ENCODE measurements at places on chromosomes 12 and 14.

DNA sequence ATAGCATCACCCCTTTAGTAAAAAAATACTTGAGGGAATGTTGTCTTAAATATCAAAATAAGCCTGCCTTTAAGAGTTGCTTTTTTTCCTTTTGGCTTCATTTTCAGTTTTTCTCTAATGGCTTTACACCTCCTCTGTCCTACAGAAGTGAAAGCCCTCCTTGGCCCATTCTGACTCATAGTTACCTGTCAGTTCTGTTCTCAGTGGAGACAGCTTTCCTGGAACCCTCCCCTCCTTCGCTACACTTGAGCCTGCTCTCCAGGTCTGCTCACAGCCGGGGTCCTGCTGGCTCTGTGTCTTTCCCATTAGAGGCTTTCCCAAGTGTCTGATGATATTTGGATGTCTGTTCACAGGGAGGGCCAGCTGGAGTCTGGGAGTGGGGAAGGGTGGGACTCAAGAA is 84.0 kb downstream of the PELI2 start:
- no peak for DNase-seq

DNA sequence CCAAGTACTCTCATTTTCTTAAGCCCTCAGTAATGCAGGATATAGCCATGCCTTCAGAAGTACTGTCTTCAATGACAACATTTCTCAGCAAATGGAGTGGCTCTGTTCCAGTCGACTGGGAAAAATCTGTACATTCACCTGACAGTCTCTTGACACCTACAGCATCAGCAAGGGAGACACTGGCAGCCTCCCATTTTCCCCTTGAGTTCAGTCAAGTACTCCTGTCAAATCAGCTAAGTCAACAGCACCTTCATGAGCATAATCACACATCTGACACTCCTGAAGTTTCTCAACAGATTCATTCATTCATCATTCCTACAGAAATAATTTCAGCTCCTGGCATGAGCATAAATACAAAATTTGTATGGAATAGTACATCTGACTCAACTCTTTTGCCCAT is 46.1 kb downstream of the INTS13 start:
- no peak for DNase-seq

DNA sequence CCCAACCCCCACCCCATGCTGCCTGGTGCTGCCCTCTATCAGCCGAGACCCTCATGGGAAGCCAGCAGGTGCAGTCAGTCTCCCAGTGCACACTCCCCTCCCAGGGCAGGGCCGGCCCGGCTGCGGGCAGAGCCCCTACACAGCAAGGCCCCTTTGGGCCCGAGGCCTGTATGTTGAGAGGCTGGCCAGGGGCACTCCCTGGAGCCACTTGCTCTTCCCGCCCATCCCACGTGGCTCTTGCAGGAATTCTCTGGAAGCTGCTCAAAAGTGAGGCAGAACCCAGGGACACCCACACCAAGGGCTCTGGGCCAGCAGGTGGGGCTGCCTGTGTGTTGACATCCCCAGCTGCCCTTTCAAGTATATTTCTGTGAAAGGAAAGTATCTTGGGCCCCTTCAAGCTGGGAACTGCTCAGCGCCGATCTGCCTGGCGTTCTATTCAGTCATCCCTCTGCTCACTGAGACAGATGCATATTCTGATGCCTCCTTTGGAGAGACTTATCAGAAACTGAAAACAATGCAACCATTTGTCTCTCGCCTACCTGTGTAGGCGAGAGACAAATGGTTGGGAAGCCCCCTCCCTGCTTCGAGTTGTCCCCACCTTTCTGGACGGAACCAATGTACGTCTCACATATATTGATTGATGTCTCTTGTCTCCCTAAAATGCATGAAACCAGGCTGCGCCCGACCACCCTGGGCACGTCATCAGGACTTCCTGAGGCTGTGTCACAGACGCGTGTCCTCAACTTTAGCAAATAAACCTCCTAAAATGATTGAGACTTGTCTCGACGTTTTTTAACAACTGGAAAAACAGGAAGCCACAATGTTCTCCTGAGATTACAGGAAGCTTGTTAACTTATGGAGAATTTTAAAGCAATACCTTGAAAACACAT is 6.0 kb downstream of the GPR132 start:
- DNase-seq, result no peak

GRCh38 chr12:27762757-27763156 is 17.3 kb upstream of the KLHL42 start:
- no peak for DNase-seq

- DNase-seq, result no peak
These were observed 887.2 kb downstream of the NRXN3 start for GRCh38 chr14:79057333-79057732.

DNA sequence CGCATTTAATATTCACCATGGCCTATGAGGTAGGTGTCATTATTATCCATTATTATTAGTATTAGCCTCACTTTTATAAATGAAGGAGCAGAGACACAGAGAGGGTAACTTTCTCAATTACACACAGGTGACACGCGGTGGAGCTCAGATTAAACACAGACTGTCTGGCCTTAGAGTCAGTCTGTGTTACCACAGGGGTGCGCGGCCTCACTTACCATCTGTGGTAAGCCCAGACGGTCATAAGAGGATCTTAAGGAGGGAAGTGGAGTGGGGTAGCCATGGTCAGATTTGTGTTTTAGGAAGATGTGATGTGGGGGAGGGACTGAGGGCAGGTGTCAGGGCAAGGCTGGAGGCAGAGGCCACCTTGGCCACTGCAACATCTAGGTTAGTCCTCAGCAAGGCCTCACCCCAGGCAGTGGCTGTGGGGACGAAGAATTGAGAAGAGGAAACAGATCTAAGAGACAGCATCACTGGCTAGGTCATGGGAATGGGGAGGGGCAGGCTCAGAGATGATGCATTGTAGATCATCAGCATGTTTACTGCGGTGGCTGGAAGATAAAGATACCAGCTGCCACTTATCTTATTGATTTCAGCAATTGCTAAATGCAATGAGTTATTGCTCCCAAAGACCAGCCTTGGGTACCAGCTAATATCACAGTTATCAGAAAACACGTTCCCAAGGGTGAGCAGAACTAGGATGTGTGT is 67.1 kb downstream of the SERPINA3 start:
- no peak for DNase-seq

GRCh38 chr12:53004178-53004577 is 2.1 kb upstream of the EIF4B start:
- no peak for DNase-seq

GRCh38 chr12:77968021-77968420 is 137.3 kb downstream of the NAV3 start:
- DNase-seq, result no peak

GRCh38 chr12:120257041-120257821 is 8.3 kb downstream of the PXN start:
- DNase-seq, result no peak

GRCh38 chr12:902581-902980 is 46.9 kb downstream of the RAD52 start:
- DNase-seq, result no peak

GRCh38 chr14:70934502-70935134 is 27.4 kb downstream of the PCNX1 start:
- no peak for DNase-seq

GRCh38 chr14:79937433-79937832 is 273.9 kb downstream of the DIO2 start:
- DNase-seq, result no peak

DNA sequence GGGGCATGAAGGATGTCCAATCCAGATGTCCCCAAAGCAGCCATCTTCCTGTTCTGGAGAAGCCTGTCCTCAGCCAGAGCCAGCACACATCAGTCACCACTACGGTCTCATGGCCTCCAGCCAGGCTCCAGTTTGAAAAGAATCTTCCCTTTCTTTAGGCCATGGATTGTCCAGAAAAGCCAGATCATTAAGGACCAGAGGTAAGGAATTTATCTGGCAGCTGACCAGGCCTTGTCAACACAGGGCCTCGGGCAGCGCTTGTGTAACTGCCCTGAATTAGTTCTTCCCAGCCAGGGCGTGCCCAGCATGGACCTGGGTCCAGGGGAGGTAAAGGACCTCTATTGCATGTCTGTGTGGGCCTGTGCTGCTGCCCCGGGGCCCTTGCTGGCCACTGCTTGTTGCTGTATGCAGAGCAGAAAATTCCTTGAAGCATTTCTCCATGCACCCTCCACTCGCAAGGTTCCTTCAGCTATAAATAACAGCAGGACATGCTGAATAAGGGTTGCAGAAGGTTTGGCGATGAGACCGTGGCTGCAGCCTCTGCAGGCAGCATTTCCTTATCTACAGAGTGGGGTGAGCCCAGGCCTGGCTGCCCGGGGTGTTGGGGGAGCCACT is 21.7 kb upstream of the VPS37B start:
- DNase-seq, result no peak

DNA sequence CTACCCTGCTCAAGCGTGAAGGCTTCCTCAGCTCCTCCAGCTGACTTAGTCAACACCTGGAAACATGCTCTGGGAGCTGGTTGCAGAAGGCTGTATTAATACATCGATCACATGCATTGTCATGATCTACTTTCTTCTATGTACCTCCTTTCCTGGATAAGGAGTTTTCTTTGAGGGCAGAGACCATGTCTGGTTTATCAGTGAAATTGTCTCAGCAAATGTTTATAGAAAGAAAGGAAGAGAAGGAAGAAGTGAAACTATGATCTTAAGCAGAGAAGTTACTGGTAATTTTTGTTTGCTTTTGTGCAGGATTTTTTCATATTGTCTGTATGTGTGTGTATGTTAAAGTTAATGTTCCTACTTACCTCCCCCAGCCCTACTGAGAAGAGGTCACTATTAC is 4.5 kb downstream of the DYRK4 start:
- DNase-seq, result no peak

GRCh38 chr14:38329246-38329645 is 73.4 kb upstream of the CLEC14A start:
- no peak for DNase-seq

DNA sequence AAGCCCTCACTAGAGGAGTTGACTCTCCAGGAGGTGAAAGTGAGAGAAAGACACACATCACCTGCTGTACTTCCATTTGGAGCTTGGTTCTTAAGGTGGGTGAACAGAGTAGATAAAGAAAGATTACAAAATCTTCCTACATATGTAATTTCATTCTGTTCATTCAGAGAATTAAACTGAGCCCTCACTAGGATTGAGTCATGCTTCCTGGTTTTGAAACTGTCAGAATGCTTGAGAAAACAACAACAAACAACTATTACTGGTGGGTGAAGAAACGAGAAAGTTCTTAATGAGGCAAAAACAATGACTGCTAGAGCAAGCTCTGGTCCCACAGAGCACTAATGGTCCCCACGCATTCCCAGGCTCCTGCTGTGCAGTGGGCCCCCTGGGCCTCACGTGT is 841.7 kb downstream of the VRK1 start:
- no peak for DNase-seq

DNA sequence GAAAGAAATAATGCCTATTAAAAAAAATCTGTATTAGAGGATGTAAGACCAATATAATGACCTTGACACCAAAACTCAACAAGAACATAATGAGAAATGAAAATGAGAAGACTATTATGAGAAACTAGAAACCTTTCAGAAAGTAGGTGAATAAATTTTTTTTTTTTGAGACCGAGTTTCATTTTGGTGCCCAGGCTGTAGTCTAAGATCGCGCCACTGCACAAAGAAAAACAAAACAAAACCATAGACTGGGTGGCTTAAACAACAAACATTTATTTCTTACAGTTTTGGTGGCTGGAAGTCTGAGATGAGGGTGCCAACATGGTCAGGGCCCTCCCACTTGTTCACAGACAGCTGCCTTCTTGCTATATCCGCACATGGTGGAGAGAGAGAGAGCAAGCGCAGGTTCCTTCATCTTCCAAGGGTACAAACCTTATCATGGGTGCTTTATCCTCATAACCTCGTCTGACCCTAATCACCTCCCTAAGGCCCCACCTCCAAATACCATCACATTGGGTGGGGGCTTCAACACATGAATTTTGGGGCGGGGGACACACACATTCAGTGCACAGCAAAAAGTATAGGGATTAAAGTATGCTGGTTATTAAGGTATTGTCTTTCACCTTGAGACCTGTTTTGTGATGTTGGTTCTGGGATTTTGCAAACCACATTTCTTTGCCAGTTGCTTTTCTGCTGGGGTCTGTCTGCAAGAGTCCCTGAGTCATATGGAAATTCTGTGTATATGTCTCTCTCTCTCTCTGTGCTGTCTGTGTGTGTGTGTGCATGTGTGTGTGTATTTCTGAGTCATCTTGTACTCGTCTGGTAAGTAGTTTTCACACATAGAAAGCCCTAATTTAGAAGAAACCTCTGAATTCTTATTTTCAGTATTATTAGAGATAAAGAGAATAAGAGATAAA is 26.2 kb downstream of the ZCRB1 start:
- DNase-seq, result no peak

DNA sequence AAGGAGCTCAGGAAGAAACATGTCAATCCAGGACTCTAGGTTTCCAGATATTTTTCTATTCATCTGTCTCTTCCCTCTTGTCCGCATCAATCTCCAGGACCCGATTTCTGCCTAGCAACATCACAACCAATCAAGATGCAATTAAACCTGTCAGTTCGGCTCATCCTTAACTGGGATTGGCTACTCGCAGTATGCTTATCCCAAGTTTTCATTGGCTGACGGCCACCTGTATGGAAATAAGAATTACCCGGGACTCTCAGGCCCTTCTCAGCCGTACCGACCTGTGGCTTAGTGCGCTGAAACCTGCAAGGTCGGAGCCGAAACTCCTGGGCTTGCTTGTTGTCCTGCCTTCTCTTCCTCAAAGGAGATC is 20.4 kb upstream of the ATP5MC2 start:
- no peak for DNase-seq

GRCh38 chr14:90093942-90094595 is 32.3 kb downstream of the KCNK13 start:
- DNase-seq, result no peak

- DNase-seq, result no peak
These were observed 21.7 kb downstream of the CBX5 start for GRCh38 chr12:54258201-54258681.

DNA sequence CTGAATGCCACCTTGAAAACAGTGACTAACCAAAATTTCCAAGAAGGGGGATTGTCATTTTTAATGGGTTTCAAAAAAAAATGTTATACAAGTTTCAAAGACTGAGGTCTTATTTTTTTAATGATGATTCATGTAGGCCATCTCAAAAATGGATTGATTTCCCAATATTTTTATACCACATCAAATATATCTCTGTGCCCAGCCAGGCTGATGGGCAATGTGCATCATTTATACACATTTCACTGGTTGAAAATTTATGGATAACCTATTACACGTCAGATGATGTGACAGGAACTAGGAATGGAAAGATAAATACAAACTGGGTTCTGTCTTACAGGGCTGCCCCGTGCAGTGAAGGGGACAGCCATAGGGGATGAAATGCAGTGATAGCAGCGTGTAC is 112.7 kb upstream of the TMPO start:
- no peak for DNase-seq

GRCh38 chr14:91155626-91156089 is 41.8 kb downstream of the DGLUCY start:
- no peak for DNase-seq

GRCh38 chr14:42944284-42944683 is 1337.6 kb downstream of the LRFN5 start:
- DNase-seq, result no peak

DNA sequence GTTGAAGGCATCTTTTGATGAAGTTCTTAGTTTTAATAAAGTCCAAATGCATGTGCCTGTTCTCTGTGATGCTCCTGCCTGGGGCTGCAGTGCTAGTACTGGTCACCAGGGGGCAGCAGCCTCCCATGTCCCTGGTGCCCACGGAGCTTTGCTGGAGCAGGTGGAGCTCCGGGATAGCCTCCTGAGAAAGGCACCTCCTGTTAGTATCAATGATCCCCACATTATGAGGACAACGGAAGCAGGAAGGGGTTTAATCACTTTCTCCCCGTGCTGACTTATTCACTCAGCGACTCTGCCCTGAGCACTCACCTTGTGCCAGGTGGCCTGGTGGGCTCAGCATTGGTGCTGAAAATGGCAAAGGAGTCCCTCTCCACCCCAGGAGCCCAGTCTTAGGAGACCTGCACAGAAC is 123.0 kb upstream of the PZP start:
- peak; percentile 66 for DNase-seq
